Right lung (tissue), 10 donors: ENCODE measurements at places on chromosomes 6 and 20.

DNA sequence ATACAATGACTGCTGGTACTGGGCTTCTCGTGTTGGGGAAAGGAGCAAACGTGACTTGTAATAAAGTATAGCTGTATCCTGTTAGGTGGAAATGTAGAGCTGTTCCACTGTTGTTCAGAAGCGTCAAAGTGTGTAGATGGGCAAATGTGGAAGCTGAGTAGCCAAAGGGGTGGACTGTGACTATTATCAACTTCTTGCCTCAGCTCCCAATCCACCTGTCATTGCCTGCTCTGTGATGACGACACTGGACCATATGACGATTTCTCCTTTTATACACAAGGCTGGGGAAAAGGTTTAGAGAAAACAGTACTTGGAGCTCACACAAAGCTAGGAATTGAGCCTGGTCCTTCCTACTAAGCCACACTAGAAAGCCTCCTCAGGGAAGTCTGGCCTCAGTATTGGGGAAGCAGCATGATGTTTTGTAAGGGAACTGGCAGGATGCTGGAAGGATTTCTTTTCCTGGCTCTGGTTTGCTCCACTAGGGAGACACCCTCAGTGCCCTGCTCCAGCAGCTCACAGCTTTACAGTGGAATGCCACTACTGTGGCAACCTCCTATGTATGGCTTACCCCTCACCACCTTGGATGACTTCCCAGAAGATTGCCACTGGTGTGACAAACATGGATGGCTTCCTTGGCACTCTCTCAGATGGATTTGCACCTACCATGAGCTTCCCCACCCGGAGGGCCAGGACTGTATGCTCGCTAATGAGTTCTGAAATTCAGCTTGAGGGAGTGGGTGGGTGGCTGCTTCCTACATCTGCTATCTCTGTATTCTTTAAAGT, 20.0 kb downstream of the CD164 start:
- no peak for DNase-seq

DNA sequence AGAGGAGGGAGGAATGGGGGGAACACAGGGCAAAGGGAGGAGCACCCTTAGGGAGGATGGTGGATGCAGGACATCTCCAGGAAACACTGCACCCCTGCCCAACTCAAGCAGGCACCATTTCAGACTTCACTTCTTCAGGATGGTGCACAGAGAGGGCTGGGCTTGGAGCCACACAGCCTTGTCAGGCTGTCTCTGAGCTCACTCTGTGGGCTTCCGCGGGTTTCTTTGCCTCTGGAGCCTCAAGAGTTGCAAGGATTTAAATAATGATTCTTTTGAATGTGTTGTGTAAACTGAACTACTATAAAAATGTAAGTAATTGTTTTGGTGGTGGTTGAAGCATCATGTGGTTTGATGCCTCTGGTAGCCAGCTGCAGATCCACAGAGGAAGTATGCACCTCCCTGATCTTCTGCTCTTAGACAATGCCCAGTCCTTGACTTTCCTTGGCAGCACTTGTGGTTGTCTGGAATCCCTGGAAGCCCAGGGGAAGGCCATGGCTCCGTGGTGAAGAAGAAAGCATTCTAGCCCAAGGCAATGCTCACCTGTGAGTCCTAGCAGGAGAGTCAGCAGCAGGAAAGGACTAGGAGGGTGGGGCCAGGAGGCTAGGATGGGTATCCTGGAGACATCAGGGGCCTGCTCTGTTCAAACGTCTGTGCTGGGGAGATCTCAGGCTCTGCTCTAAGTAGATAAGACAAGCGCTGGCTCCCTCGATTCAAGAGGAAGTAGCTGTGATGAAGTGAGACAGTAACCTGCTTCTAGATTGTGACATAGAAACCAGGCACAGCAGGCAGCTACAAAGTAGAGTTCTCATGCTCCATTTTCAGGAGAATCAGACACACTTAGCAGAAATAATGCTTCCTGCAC, 50.2 kb upstream of the SIRPG start:
- DNase-seq: no peak

DNA sequence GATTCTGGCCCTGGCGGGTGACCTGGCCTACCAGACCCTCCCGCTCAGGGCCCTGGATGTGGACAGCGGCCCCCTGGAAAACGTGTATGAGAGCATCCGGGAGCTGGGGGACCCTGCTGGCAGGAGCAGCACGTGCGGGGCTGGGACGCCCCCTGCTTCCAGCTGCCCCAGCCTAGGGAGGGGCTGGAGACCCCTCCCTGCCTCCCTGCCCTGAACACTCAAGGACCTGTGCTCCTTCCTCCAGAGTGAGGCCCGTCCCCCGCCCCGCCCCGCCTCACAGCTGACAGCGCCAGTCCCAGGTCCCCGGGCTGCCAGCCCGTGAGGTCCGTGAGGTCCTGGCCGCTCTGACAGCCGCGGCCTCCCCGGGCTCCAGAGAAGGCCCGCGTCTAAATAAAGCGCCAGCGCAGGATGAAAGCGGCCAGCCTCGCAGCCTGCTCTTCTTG, 868 bp upstream of the SLC2A4RG start:
- no peak for DNase-seq

GRCh38 chr6:158624684-158625682, 19.6 kb downstream of the DYNLT1 start:
- no peak for DNase-seq

- DNase-seq: no peak
Observed at GRCh38 chr6:132698608-132699007, 15.2 kb downstream of the VNN1 start.

DNA sequence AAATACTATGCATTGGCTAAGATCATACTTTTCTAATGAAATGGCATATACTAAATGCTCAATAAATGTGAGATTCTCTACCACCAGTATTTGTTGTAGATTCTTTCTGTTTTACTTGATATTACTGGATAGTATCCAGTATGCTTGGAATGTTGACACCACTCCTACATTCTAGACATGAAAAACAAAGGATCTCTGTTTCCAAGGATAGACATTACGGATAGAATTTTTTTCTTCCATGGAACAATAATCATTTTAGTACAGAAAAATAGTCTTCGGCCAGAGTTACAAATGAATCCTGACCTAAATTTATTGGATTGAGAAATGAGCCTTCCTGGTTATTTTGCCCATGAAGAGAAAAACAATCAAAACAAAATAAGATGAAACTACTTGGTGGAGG, 258.2 kb upstream of the NT5E start:
- no peak for DNase-seq

- DNase-seq: no peak
Observed at GRCh38 chr20:58112017-58112781, 116.3 kb downstream of the ANKRD60 start.

GRCh38 chr6:13870214-13870830, 54.4 kb upstream of the RNF182 start:
- no peak for DNase-seq

DNA sequence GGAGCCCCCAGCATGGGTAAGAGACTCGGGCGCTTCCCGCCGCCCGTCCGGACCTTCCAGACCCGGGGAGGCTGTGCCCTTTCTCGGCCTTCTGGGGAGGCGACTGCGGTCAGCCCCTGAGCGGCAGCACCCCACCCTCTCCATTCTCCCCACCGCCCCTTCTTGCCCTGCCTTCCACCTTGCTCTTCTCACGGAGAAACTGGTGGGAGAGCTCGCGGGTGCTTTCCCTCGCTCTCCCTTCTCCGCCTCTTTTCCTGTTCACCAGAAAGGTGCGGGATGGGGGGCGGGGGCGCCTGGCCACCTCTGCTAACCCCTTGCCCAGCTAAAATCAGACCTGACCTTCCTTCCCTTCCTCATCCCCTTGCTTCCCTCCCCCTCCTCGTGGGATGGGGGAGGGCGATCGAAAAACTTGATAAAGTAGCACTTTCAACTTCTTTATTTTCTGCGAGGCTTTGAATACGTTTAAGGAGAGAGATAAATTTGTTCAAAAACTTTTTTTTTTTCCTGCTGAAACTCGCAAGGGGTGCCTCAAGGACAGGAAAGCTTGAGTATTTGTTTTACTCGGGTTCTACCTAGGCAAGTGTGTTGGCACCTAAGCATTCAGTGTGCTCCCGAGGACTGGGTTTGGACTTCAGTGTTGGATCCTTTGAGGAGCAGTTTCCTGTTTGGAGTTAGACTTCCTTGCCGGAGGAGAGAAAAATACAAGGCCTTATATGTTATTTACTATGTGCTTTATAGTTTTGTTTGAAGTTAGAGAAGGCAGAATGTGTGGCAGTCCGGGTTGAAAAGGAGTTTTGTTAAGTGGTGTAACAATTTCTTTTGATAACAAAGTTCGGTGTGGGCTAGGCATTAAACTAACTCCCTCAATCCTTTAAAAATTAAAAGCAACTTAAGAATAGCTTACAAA, 897 bp downstream of the CD2AP start:
- DNase-seq: peak; percentile 53

- DNase-seq: no peak
Observed at GRCh38 chr6:42533794-42534193, 30.0 kb upstream of the UBR2 start.

DNA sequence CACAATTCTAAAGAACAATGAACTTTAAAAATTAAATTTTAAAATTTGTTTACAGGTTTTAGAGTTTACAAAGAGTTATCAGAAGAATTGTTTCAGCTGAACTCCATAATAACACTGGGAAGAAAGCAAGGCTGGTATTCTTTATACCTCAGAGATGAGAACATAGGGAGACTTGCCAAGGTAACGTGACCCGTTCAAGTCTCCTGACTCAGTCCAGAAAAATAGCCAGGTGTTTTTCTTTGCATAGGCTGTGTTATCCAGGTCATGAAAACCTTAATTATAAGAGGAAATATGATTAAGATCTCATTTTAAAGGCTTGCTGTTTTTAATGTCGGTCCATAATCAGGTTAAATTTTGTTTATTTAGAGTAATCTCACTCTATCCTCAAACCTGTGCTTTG, 8.5 kb upstream of the C6orf141 start:
- no peak for DNase-seq

GRCh38 chr6:10315658-10316372, 99.1 kb downstream of the TFAP2A start:
- no peak for DNase-seq

DNA sequence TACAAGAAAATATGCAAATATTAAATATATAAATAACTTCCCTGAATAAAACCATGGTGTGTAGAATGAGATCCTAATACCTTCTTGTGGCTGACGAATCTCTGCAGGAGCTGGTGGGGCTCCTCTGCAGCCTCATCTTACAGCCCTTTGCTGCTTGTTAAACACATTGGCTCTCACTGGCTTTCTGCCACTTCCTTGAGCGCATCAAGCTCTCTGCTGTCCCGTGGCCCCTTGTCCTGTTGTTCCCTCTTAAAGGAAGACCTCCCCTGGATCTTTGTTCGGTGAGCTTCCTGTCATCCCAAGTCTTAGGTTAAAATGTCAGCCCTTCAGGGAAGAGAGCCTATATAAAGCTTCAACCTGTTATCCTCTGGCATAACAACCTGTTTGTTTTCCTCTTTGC, 519.6 kb downstream of the DOK5 start:
- no peak for DNase-seq

DNA sequence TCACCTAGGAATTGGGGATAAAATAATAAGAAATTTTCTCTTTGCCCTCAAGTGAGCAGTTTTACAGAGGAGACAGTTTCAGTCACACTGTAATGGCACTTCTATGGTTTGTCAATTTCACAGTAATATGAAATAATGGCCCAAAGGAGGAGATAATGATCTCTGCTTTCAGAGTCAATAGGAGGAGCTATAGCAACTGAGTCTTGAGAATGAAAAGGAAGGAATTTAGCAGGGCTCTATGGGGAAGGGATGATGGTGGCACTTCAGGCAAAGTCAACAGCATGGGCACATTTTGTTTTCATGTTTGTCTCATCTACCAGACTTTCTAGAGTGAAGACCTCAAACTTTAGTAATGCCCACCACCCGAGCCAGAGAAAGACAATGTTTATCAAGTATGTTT, 138.3 kb upstream of the HMGN3 start:
- DNase-seq: no peak

GRCh38 chr20:19291024-19291817, 78.8 kb downstream of the SLC24A3 start:
- no peak for DNase-seq

GRCh38 chr20:32999603-33000250, 4.5 kb downstream of the SUN5 start:
- no peak for DNase-seq

DNA sequence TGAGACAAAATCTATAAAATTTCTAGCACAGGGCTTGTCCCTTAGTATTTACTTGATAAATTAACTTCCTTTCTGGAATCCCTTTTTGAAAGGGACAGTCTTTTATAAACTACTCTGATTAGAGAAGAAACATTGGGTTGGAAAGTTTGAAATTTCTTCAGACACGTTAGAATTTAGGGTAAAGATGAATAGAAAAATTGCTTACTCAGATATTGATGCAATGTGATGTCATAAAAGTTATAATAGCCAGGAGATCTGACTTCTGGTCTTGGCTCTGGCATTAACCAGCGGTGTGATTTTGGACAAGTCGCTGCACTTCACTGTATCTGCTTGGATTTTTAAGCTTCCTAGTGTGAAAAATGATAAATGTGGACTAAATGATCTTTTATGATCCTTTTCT, 9.7 kb upstream of the TNFRSF21 start:
- no peak for DNase-seq

DNA sequence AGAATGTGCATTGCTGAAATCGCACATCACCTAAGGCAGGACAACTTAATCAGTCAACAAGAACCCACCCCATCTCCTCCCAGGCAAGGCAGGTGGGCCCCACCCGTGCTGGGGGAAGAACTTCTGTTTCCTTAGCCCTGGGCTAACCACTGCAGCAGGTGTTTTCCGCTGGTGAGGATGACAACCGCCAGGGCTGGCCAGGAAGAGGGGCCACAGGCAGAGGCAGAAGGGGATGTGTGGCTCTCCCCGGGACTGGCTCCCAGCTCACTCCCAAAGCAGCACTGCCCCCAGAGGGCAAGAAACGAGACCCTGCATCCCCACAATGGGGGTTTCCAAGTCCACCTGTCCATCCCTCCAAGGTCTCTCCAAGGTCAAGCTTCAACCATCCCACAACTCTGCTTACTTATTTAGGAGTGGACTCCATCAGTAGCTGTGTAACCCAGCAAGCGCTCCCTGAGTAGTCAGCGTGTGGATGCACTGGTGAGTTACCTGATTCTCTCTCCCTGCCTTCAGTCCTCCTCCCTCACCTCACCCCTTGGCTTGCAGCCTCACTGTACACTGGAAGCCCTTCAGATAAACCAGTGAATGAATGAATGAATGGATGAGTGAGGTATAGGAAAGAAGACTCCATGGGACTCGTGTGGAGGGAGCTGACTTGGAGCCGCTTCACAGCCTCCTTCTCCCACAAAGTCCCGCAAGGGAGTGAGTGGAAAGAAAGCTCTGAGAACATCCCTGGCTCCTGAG, 168.2 kb upstream of the CST7 start:
- DNase-seq: no peak
